ENCODE measurements at places on chromosomes 6 and 20.

DNA sequence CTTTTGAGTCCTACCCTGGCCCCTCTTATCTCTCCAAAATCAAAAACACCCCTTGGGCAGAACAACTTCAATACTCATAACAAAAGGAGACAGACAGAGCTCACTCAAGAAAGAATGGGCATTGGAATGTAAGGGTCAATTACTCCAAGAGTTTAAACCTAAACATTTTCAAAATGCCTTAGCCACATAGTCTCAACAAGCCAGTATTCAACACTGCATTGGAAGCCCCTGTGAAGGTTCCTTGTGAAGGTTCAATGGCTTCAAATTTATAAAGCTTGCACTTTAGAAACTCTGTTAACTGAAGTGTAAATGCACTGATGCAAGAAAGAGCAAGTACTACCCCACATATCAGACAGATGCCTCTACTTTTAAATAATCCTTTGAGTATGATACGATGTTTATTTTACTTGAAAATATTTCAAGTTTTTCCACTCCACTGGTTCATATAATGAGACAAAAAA is 139.1 kb upstream of the LAMP5 start:
- DNase-seq, result no peak

DNA sequence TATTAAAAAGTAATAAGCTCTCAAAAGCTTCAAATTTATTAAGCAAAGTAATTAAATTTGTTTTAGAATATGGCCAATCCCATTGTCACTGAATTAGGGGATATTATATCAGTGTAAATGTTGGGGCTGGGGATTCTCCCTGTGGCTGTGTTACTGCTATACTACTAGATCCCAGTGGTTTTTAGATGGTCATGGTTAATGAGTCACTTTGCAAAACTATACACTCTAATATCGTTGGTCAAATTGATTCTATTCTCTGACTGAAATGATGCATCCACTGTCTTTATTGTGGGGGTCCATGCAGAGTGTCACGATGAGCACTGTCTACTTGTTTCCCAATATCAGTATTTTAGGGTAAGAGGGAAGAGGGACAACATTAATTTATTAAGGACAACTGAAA is 336.9 kb upstream of the PREP start:
- no peak for DNase-seq

DNA sequence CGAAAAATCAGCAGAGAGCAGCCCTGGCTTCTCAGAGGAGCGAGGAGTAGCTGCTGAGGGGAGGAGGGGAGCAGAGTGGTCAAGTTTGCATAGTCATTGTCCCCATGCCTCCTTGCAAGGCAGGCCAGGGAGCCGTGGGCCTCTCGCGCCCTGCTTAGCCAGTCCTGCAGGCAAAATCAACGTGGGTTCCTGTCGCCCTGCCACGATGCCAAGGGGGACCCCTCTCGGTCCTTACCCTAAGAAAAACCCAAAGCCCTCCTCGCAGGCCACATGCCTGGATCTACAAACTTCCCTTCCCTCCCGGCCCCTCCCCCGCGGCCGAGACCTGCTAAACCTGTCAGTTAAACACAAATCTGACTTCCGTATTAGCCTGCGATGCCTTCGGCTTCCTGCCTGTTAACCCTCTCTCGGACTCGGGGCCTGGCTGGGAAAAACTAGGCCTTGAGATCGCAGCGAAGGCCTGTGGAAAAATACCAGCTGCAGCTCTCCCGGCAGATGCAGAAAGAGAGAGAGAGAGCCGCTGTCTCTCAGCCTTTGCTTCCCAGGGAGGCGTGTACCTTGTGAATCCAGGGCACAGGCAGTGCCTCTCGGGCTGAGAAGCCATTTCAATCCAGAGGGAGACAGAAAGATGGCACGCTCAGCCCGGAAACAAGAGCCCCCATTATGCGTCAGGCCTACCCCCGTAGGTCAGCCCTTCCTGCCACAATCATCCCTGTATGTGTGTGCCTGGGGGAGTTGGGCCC is 968 bp upstream of the ZMYND8 start:
- DNase-seq, result peak; percentile 83

- DNase-seq, result no peak
These were observed 55.4 kb downstream of the CDC5L start for GRCh38 chr6:44442833-44443444.

DNA sequence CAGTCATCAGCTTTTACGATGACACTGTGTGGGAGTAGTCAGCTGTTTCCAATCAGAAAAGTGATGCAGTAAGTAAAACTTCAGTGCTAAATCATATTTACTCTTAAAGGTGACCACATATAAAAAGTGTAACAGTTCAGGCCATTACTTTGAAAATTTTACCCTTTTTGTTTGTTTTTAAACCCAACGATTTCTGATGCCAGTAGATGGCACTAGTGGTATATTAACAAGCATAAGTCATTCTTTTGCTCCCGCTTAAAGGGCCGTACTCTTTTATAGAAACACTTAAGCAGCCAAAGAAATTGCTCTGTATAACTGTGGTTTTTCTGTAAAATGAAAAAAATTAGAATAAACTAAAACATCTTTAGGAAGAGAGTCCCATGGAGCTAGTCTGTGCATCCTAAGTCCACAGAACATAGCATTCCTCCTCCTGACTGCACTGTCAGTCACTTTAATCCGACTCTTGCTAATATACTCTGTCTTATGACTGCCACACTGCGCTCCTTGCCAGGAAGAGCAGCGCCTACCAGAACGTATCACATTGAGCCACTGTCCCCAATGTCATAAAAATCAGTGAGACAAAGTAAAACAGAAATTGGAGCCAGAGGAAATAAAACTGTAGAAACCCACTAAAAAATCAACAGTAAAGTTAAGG is 25.0 kb downstream of the HEBP2 start:
- DNase-seq, result no peak

- no peak for DNase-seq
These were observed 1.4 kb downstream of the AKIRIN2 start for GRCh38 chr6:87700397-87701343.

DNA sequence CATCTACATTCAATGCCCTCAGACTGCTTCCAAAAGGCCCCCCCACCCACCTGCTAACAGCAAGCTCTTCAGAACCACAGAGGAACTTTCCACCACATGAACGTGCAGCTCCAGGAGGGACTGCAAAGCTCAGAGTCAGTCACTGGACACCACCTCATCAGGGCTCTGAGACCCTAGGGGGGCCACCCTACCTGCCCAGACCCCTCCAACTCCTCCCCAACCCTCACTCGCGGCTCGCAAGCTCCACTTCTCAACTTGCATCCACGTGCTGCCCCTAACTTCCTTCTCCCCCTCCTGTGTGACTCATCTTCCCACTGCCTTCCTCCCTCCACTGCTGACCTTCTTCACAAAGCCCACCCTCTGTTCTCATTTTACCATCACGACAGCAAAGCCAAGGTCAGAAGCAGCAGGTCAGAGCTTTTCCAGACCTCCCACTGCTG is 6.5 kb downstream of the MBOAT1 start:
- DNase-seq, result no peak

DNA sequence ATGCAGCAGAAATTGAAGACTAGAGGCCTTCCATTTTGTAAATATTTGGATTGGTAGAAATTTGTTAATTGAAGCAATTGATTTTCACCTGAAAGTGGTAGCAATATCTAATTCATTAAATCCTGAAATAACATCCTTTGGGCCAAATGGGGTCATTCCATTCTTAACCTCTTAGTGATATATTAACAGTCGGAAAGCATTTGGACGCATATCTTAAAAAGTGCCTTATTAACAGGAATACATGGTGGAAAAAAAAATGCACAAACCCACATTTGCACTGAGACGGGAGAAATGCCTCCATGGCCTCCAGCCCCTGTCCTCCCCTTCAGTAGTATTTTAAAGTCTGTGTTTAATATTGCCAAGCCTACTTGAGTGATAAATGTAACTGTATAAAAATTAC is 205.5 kb downstream of the TFAP2B start:
- no peak for DNase-seq

DNA sequence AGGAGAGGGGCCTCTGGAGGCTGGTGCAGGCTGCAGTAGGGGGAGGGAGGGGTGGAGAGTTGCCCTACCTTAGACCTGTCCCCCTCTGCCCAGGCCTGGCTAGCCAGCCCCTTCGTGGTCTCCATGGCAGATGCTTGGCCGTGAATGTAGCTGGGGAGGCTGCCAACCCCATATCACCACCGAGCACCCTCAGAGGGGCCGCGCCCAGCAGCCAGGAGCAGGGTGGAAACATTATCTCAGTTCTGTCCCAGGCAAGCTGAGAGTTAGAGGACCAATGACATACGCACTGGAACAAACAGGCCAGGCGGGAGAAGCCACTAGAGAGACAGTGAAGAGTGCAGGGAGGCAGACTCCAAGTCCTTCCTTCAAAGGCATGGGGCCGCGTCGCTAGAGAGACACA is 66.5 kb downstream of the LRFN2 start:
- no peak for DNase-seq

GRCh38 chr6:101830501-101831031 is 437.1 kb downstream of the GRIK2 start:
- no peak for DNase-seq

GRCh38 chr6:15927531-15928225 is 201.2 kb upstream of the MYLIP start:
- no peak for DNase-seq
